ENCODE measurements at places on chromosomes 3 and 15. TPM values are rescaled to one million over a fixed set of nuclear protein-coding genes. Genes with fewer than 3 reads are reported as not detected.
A peak's percentile ranks its signal among the peaks of the same experiment; 100 is the strongest.

- H3K4me1 ChIP-seq, result no peaks in the 10 kb centered on the region
- no peaks in the 10 kb centered on the region for H3K36me3 ChIP-seq
- no peak for DNase-seq
- H3K27ac ChIP-seq, result no peak overlapping the region
Measured at GRCh38 chr3:58350627-58351013, 17.9 kb downstream of the PXK start.

DNA sequence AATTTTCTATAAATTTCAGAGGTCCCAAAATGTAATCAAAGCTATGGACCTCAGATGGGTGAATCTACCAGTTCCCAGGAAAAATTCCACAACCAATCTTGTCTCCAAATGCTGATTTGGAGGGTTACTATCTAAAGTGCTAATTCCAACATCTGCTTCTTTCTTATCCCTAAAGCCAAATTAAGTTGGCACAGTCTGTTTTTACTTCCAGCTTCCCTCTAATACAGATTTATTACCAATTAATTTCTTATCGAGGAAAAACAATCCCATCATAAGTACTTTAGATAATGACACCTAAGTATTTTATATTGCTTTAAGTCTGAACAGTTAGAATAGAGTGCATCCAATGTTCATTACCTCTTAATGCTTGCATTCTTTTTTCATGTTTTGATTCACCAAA, 12.9 kb upstream of the TAFA4 start:
- no peaks in the 10 kb centered on the region for H3K36me3 ChIP-seq
- no peak overlapping the region for H3K27ac ChIP-seq
- H3K4me3 ChIP-seq, result no peak overlapping the region
- no peaks in the 10 kb centered on the region for H3K4me1 ChIP-seq
- H3K27me3 ChIP-seq, result no peaks in the 10 kb centered on the region
- DNase-seq, result no peak

DNA sequence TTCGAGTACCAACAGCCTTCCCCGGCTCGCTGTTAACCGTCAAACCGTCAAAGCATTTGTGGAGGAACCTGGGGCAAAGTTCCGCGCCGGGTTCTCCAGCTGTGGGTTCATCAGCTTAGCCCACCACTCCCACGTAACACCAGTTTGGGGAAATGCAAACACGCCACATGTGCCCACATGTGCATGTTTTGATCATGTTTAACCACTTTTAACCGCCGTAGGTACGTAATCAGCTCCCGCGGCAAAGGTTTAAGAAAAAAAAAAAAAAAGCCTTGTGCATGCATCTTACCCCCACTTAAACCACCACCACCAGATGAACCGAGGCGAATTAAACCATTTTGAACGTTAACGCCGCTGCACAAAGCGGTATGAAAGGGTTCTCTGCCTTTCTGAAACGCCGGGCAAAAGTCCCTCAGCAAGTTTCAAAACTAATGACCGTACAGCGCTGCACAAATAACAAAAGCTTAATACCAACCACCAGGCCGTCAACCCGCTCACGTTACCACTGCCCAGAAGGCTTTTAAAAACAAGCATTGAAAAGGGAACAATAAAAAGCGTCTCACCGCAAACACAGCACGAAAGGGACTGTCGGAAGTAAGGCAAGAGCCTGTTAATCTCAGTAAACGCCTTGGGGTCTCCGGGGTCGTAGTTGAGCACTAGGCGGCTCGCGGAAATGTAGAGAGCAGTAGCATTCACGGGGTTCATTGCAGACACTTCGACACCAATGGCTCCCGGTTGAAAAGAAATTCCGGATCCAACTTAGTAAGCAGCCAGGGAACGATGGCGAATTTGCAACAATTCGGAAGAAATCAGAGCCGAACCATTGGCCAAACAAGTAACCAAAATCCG, 1.5 kb downstream of the MSL2 start:
- no peaks in the 10 kb centered on the region for H3K36me3 ChIP-seq
- peak overlapping the region; percentile 99 for H3K27ac ChIP-seq
- H3K4me3 ChIP-seq, result peak overlapping the region; percentile 76
- H3K4me1 ChIP-seq, result peaks cover 2% of the 10 kb centered on the region

DNA sequence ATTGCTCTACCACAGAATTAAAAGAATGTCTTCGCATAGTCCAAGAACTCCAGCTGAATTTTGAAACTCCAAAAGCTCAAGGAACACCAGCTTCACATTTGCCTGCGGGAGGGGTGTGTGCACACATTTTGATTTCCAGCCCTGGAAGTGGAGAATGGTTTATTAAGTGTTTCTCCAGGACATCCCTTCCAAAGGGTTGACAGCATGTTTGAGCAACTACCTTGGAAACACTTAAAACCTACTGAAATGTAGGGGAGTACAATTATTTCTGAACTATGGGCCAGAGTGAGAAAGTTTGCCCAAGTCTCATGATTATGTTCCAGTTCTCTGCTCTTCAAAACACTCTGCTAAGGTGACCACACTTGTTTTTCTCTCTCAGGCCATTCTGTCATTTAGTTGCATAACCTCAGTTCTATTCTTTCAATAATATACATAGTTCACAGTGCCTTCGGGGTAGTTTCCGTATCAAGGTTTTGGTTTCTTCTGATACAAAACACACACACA, 7.9 kb downstream of the ACP3 start:
- no peak overlapping the region for H3K4me3 ChIP-seq

DNA sequence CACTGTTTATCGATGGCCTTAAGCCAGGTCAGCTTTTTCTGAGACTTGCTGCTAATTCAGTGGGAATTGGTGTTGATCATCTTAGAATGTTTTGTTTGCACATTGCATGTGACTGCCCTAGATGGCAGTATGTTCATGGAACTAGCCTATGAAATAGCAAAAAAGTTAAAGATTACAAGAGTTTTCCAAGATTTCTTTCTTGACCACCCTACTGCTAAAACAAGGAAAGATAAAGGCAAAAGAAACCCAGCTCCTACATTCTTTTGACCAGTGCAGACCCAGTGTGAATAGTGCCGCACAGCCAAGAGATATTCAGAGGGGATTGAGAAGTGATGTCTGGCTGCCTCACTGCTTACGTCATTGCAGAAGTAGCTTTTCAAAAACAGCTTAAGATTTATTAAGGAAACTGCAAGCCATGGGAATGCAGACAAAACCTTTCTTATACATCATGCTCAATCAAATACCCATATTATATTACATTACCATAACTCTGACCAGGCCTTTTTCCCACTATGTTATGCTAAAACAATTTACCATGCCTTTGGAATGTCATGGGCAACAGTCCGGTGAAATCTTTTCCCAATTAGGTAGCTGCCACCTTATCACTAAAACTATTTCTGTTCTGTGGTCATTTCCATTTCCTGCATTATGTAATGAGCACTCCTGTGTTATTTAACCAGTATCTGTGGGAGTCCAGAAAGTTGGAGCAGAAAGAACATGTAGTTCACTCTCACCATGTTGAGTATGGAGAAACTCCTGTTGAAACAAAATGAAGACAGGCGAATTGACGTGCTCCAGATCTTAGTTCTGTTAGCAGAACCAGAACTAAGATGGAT, 6.0 kb downstream of the PHLDB2 start:
- no peak overlapping the region for H3K4me3 ChIP-seq
- peak overlapping the region; percentile 94 for H3K27ac ChIP-seq
- peaks cover 10% of the 10 kb centered on the region for H3K4me1 ChIP-seq
- DNase-seq, result no peak
- H3K27me3 ChIP-seq, result no peaks in the 10 kb centered on the region
- H3K36me3 ChIP-seq, result peaks cover 3% of the 10 kb centered on the region

- no peaks in the 10 kb centered on the region for H3K27me3 ChIP-seq
- H3K4me3 ChIP-seq, result no peak overlapping the region
- no peak overlapping the region for H3K27ac ChIP-seq
- no peak for DNase-seq
Measured at GRCh38 chr3:32240159-32240545, 1.7 kb downstream of the CMTM8 start.

DNA sequence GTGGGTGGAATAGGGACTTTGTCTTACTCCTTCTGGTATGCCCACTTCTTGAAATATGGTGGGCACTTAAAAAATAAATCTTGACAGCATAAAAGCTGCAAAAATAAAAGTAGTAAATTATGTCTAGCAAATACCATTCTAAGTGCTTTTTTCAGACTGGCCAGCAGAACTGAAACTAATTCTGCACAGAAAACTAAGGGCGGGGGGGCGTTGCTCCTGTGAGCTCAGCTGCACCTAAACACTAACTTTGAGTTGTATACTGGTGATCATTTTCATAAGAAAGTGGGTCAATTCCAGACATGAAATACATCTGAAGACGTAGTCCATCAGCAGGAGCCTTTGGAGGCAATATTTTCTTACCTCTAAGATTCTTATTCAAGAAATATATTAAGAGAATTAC, 114.8 kb downstream of the WDR76 start:
- H3K27ac ChIP-seq, result no peak overlapping the region
- no peak overlapping the region for H3K4me3 ChIP-seq
- DNase-seq, result no peak
- no peaks in the 10 kb centered on the region for H3K4me1 ChIP-seq

DNA sequence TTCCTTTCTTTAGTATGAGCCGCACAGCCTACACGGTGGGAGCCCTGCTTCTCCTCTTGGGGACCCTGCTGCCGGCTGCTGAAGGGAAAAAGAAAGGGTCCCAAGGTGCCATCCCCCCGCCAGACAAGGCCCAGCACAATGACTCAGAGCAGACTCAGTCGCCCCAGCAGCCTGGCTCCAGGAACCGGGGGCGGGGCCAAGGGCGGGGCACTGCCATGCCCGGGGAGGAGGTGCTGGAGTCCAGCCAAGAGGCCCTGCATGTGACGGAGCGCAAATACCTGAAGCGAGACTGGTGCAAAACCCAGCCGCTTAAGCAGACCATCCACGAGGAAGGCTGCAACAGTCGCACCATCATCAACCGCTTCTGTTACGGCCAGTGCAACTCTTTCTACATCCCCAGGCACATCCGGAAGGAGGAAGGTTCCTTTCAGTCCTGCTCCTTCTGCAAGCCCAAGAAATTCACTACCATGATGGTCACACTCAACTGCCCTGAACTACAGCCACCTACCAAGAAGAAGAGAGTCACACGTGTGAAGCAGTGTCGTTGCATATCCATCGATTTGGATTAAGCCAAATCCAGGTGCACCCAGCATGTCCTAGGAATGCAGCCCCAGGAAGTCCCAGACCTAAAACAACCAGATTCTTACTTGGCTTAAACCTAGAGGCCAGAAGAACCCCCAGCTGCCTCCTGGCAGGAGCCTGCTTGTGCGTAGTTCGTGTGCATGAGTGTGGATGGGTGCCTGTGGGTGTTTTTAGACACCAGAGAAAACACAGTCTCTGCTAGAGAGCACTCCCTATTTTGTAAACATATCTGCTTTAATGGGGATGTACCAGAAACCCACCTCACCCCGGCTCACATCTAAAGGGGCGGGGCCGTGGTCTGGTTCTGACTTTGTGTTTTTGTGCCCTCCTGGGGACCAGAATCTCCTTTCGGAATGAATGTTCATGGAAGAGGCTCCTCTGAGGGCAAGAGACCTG, 13.2 kb downstream of the GREM1 start:
- no peaks in the 10 kb centered on the region for H3K27me3 ChIP-seq
- DNase-seq, result peak; percentile 70
- no peak overlapping the region for H3K4me3 ChIP-seq
- H3K4me1 ChIP-seq, result no peaks in the 10 kb centered on the region

DNA sequence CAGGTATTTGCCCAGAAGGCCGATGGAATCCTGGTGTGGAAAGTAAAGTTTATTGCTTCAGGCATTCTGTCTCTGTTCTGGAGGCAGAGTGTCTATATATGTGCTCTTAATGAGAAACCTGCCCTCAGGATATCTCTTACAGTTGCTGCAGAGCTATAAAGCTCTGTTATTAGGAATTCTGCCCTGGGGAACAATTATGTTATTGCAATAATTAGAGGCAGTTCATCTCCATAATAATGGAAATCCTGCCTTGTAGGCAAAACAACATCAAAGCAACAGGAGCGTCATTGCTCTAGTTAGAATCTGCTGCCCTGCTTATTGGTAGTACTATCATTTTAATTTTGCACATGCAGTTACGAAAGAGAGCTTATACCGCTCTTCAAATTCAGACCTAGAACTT, 175.6 kb downstream of the IL5RA start:
- no peaks in the 10 kb centered on the region for H3K27me3 ChIP-seq
- no peaks in the 10 kb centered on the region for H3K4me1 ChIP-seq
- peaks cover 3% of the 10 kb centered on the region for H3K36me3 ChIP-seq
- H3K27ac ChIP-seq, result no peak overlapping the region
- no peak for DNase-seq

GRCh38 chr3:71510510-71510909, 73.0 kb downstream of the FOXP1 start:
- H3K27me3 ChIP-seq, result no peaks in the 10 kb centered on the region
- H3K4me3 ChIP-seq, result no peak overlapping the region
- no peaks in the 10 kb centered on the region for H3K4me1 ChIP-seq
- H3K36me3 ChIP-seq, result no peaks in the 10 kb centered on the region

DNA sequence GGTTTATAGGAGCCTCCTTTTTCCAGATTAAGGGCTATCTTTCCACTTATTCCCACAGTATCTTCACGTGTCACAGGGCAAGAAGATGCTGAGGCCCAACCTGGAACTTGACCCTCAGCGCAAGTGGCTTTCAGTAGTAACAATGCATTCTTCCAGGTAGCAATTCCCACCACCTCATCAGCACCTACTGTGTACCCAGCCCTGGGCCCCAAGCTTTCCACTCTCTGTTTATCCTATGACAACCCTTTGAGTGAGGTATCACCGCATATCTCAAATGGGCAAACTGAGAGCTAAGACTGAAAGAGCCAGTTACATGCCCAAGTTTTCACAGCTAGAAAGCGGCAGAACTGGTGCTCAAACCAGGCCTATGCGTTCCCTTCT, 88.2 kb downstream of the CPN2 start:
- no peak overlapping the region for H3K4me3 ChIP-seq
- H3K36me3 ChIP-seq, result no peaks in the 10 kb centered on the region
- H3K27ac ChIP-seq, result no peak overlapping the region
- no peaks in the 10 kb centered on the region for H3K27me3 ChIP-seq
- H3K4me1 ChIP-seq, result no peaks in the 10 kb centered on the region

GRCh38 chr3:150082898-150083654, 112.4 kb upstream of the PFN2 start:
- DNase-seq, result no peak
- H3K4me3 ChIP-seq, result peak overlapping the region; percentile 33
- no peaks in the 10 kb centered on the region for H3K27me3 ChIP-seq
- H3K27ac ChIP-seq, result no peak overlapping the region
- H3K36me3 ChIP-seq, result no peaks in the 10 kb centered on the region

DNA sequence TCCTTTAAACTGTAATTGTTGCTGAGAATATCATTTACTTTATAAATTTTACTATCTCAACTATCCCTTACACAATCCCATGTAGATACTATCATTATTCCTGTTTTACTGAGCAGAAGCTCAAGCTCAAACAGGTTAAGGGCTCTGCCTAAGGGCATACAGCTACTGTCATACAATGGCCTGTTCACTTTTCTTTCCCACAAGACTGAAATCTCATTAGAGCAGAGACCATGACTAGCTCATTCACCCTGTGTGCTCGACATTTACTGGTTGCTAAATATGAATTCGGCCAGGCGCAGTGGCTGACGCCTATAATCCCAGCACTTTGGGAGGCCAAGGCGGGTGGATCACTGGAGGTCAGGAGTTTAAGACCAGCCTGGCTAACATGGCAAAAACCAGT, 1.6 kb upstream of the MESP2 start:
- H3K27ac ChIP-seq, result no peak overlapping the region
- no peaks in the 10 kb centered on the region for H3K27me3 ChIP-seq
- H3K36me3 ChIP-seq, result no peaks in the 10 kb centered on the region
- H3K4me3 ChIP-seq, result no peak overlapping the region
- DNase-seq, result no peak
- H3K4me1 ChIP-seq, result no peaks in the 10 kb centered on the region

- no peaks in the 10 kb centered on the region for H3K36me3 ChIP-seq
- H3K4me3 ChIP-seq, result no peak overlapping the region
- no peak overlapping the region for H3K27ac ChIP-seq
Measured at GRCh38 chr3:32420126-32421038, 28.7 kb downstream of the CMTM7 start.

PCLAF gene
- 0.91 TPM for total RNA-seq

ETV5 gene
- total RNA-seq, result 34.0 TPM

PLA2G4D gene
- total RNA-seq, result not detected

PAQR5 gene
- total RNA-seq, result 0.71 TPM

CTXN2 gene
- not detected for total RNA-seq

KNG1 gene
- not detected for total RNA-seq

CNTN4 gene
- 59.7 TPM for total RNA-seq
